ENCODE measurements at places on chromosomes 11 and 22. TPM values are rescaled to one million over a fixed set of nuclear protein-coding genes. Genes with fewer than 3 reads are reported as not detected.

GRCh38 chr11:66863428-66864125 lies 6.7 kb downstream of the LRFN4 start:
- DNase-seq = no peak

- DNase-seq = no peak
These were observed 164.7 kb downstream of the MAML2 start for GRCh38 chr11:96178049-96178886.

DNA sequence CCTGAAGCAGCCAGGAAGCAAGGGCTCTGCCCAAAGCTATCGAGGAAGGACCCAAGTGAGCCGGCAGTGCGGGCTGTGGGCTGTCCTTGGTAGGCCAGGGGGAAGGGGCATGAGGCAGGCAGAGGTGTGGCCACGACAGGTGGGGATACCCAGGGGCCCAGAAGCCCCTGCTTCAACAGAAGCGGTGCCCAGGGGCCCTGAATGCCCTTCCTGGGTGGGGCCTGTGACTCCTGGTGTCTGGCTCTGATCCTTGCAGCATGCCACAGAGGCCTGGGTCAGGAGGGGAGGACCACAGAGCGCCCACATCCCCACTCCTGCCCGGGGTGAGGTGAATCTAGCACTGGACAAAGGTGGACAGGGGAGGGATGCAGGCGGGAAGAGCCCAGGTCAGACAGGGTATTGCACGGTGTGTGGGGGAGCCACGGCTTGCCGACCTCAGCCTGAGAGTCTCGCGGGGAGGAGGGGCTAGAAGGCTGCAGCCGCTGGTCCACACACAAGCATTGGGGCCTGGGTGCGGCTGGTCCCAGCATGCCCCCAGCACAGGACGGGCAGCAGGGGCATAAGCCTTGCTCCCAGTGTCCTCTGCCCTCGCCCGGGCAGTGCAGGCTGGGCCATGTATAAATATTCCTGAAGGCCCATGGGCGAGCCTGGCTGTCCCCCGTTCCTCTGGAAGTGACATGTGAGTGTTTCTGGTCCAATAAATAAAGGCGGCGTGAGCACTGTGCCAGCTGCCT lies 19.0 kb downstream of the MAFF start:
- DNase-seq = no peak

DNA sequence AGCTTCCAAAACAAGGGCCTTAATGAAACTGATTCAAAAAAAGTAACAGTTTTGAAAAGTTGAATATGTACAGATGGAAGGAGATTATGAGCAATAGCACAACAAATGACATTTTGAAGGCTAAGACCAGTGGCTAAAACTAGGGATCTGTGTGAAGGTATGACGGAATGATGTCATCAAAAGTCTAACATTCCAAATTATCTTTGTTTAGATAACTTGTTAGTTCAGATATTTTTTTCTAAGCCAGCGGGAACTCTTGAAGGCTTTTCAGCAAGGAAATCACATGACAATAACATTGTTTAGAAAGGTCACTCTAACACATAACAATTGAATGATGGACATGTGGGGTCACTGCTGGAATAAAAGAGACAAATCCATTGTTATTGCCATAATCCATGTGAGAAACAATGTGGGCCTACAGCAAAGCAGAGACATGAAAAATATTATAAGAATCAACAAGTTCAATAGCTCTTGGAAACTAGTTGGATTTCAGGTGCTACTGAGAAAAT lies 260.5 kb downstream of the CASP12 start:
- DNase-seq = no peak

PPP1R14B gene
- total RNA-seq = 16.9 TPM

OR5L2 gene
- total RNA-seq = not detected

TRMT112 gene
- total RNA-seq = 106 TPM

FAM227A gene
- total RNA-seq = 0.29 TPM

DNA sequence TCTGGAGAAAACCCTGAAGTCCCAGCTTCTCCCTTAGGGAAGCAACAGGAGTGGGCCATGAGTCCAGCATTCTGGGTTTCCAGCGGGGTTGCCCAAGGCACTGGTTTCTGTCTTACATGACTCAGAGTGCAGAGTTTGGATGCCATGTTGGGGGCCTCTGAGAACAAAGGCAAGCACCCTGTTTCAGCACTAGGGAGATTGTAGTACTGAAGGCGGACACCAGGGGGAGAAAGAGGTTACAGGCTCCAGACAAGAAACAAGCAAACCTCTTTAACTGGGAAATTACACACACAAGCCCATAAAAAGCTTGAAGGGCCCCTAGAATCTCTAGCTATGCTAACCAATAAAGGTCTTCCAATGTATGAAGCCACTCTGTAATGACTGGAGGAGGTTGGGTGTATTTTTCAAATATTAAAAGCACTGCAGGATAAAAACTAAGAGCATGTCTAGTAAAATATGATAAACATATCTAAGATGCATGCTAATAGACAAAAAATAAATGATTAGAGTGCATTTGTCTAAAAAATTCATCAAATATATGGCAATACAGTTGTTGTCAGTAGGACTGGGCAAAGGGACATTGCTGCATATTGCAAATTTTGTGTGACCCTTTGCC lies 7.1 kb downstream of the MS4A6E start:
- peak; percentile 73 for DNase-seq

DRD2 gene
- total RNA-seq = not detected

NNMT gene
- 2.4 TPM for total RNA-seq

DNA sequence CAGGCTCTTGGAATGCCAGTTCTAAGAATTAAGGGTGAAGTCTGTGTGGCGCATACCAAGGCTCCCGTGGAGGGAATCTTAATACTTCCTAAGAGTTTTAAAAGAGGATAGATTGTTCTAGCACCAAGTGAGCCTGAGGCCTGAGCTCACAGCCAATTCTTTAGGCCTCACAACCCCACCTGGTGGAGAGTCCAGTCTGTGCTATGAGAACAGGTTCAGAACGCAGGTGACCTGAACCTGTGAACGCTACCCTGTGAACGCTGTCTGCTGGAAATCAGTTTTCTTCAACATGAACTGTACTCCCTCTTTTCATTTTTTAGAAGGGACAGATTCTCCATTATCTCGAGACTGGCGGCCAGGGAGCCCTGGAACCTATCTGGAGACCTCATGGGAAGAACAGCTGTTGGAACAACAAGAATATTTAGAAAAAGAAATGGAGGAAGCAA lies 43.2 kb upstream of the DLAT start:
- peak; percentile 69 for DNase-seq

OR51B5 gene
- not detected for total RNA-seq

GRCh38 chr22:32005453-32005852 lies 37.6 kb upstream of the SLC5A1 start:
- DNase-seq = no peak

DNA sequence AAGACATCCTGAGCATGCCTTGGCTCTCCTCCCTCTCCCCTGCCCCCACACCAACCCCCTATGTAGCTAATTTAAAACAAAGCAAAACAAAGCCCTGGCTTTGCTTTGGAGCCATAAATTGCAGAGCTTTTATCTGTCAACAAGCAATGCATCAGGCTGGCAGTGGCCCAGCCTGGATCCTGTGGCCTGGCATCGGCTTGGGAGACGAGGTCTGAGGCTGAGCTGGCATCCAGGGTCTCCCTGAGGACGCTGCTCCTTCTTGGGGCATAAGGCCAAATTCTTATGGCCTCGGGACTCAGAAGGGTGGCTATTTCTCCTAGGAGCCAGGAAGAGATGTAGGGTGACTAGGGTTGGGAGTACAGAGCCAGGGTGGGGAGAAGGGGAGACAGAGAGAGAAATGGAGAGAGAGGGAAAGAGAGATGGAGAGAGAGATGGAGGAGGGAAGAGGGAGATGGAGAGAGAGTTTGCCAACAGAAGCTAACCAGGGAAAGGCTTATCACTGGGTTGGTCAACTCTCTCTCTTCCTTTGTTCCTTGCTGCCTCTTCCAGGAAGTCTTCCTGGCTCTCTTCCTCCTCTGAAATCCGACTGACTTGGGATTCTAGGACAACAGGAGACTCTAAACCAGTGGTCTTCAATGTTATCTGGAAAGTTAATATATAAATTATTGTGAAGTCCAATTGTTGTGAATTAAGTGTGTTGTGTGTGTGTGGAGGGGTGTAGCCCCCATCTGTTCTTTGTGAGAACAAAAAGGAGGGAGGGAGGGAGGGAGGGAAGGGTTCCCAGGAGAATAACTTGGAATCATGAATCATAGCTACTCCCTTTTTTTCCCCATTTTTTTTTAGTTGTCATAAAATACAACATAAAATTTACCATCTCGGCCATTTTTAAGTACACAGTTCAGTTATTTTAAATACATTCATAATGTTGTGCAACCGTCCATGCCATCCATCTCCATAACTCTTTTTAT lies 29.1 kb downstream of the TSPAN18 start:
- DNase-seq = no peak

DNA sequence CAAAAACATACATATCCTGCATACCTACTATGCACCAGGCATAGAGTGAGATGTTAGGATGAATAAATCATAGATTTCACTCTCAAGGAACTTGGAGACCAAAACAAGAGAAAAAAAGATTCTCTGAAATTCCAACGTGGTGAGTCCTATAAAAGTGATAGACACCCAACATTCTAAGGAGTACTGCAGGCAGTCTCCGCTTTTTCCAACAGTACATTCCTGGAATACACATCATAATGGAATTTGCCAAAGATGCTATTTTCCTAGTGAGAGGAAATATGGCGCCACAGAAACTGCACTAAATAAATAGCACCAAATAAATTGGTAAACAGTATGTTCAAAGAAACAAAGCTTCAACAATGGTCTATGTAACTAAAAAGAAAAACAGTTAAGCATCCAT lies 6.0 kb downstream of the TMEM123 start:
- no peak for DNase-seq

MMP10 gene
- not detected for total RNA-seq

DNA sequence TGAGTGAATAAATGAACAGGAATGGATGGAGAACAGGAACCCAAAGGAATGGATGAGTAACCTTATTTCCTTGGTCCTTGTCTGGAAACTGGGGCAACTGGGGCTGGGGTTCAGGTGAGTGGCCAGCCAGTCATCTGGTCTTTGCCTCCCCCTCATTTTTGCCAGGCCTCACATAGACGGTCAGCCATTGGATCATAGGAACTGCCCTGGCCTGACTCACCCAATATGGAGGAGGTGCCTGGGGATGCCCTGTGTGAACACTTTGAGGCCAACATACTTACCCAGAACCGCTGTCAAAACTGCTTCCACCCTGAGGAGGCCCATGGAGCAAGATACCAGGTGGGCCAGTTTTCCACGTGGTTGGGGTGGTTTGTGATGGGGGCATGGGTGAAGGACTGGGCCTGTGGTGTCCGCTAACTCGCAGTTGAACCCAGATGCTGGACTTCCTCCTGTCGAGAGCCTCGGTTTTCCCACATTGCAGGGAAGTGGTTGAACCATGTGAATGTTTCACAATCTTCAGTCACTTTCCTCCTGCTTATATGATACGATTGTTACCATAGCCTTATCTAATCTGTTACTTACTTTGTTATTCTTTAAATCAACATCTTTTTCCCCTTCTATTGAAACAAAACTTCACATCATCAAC lies 4.4 kb downstream of the TRIOBP start:
- no peak for DNase-seq

GRCh38 chr11:75420224-75421034 lies 12.6 kb downstream of the KLHL35 start:
- no peak for DNase-seq

TSPAN32 gene
- 327 TPM for total RNA-seq

DNA sequence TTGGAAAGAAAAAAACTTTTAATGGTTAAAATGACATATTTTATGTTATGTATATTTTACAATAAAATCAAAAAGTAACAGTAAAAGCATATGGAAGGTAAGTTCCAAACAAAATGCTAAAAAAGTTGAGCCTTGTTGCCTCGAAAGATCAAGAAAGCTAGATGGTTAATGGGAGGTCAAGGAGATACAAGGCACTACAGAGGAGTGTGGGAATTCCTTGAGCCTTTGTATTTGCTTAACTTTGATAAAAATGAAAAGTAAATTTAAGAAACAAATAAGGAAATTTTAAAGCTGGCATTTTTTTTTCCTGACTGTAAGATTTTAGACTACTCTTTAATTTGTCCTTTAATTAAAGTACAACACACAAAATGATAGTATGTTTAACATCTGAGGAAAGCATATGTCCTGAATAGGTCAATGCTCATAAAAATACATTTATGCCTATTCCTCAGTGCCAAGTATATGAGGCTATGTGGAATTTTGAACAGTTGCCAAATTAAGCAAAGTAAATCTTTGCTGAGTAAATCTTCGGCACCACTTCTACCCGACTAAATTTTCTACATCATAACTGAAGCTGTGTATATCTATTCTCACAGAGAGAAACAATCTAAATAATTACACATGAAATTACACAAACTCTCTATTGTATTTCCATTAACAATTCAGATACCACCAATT lies 108.8 kb downstream of the TTC28 start:
- DNase-seq = no peak

GRCh38 chr11:104183593-104183992 lies 19.6 kb upstream of the PDGFD start:
- no peak for DNase-seq

TTLL12 gene
- total RNA-seq = 9.3 TPM

- DNase-seq = peak; percentile 85
These were observed 8.6 kb upstream of the CD82 start for GRCh38 chr11:44556735-44557409.

DNA sequence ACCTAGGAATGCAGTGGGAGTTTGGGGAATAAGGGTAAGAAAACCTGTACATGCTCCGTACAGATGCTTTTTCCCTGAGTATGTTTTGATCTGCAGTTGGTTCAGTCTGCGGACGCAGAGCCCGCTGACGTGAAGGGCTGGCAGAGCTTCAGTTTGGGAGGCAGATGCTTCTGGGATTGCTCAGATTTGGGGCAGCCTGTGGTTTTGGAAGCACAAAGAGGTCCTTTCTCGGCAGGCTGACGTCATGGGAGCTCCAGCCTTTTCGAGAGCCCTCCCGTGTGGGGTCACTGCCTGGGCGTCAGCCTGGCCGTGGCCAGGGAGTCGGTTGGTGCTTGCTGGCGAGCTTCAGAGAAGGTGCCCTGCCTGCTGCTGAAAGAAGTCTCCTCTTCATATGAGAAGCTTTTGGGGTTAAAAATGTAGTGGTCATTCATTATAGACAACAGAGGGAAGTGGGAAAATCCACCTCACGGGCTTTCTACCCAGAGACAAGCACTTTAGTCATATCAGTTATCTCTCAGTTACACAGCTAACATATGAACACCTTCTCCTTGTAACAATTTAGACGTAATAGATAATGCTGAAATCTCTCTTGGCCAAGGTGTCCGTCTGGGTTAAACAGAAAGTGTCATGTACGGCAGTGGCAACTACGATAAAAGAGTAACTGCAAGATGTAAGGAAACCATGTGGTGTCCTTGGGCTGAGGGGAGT lies 26.8 kb downstream of the TPCN2 start:
- no peak for DNase-seq

DEAF1 gene
- 26.8 TPM for total RNA-seq

GRCh38 chr11:76244316-76244851 lies 38.1 kb upstream of the WNT11 start:
- DNase-seq = no peak

OTUB1 gene
- 73.6 TPM for total RNA-seq

DNA sequence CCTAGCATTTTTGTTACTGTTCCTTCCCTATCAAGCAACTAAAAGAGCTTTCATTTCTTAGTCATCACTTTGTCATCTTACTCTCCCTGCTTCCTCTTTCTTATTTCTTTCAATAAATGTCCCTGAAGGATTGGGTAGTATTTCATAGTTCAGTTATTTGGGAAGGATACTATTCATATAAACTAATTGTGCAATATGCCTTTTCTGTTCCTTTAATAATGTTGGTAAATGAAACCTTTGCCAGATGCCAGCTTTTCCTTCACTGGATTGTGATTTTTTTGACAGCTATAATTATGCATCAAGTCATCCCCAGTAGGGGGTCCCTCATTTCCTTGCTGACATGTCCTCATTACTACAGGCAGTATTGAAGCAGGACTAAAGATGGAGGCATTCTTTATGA lies 101.7 kb downstream of the ATM start:
- no peak for DNase-seq

Data from natural killer cell (primary cell).